ENCODE measurements at places on chromosomes 5 and 9.

GRCh38 chr5:69019668-69020375 lies 74.0 kb upstream of the SLC30A5 start:
- no peak for DNase-seq

DNA sequence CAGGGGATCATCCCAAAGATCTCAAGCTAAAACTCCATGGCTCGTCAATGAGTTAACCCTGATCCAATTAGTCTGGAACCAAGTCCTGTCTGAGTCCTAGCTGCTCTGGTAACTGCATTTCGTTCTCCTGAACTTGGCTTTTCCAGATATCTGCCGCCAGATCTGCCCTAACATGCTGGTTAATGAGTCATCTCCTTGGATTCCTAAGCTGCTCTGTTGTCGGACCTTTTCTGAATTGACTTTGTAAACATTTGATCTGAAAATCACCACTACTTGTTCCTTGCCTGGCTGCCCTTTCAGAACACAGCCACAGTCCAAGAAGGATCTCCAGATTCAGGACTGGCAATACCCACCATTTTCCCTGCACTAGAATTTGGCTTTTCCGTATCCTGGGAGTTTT lies 473.0 kb downstream of the ZSWIM6 start:
- no peak for DNase-seq

DNA sequence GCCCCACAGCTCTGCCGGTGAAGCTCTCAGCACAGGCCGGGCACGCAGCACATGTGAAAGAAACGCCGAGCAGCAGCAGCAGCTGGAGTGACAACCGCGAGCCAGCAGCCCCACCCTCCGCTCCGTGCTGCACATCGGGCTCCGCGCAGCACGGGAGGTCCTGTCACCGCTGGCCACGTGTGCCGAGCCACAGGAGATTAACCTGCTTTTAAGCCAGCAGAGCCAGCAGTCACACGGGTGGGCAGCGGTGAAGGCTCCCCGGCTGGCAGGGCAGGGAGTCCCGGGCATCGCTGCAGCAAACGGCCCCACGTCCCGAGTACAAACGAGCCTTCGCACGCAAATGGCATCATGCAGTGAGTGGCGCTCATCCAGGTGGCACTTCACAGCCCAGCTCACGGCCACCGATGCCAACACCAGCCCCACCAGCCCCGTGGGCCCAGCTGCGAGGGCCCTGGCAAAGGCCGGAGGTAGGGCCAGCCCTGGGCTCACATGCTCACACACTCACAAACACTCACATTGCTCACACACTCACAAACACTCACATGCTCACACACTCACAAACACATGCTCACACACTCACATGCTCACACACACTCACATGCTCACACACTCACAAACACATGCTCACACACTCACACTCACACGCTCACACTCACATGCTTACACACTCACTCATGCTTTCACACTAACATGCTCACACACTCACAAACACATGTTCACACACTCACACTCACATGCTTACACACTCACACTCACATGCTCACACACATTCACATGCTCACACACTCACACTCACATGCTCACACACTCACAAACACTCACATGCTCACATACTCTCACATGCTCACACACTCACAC lies 11.1 kb downstream of the CCDC187 start:
- no peak for DNase-seq

DNA sequence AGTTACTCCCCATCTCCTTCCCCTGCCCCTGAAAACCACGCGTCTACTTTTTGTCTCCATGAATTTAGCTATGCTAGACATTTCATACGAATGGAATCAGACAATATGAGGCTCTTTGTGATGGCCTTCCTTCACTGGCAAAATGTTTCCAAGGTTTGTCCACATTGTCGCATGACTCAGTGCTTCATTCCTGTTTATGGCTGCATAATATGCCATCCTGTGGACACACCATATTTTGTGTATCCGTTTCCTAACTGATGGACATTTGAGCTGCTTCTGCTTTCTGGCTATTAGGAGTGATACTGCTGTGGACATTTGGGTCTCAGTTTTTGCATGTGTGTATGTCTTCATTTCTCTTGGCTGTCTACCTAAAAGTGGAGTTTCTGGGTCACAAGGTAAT lies 14.5 kb downstream of the NTNG2 start:
- no peak for DNase-seq

- DNase-seq: no peak
These were observed 36.2 kb upstream of the RAPGEF1 start for GRCh38 chr9:131776036-131776435.

Measured in CD4-positive, alpha-beta T cell treated with Interleukin-21 for 1 hour (primary cell).